ENCODE measurements at places on chromosomes 12 and 14.

- DNase-seq = peak; percentile 38
Measured at GRCh38 chr12:92064422-92064821, 81.2 kb downstream of the BTG1 start.

GRCh38 chr12:107107381-107107780, 14.0 kb upstream of the CRY1 start:
- DNase-seq = no peak

DNA sequence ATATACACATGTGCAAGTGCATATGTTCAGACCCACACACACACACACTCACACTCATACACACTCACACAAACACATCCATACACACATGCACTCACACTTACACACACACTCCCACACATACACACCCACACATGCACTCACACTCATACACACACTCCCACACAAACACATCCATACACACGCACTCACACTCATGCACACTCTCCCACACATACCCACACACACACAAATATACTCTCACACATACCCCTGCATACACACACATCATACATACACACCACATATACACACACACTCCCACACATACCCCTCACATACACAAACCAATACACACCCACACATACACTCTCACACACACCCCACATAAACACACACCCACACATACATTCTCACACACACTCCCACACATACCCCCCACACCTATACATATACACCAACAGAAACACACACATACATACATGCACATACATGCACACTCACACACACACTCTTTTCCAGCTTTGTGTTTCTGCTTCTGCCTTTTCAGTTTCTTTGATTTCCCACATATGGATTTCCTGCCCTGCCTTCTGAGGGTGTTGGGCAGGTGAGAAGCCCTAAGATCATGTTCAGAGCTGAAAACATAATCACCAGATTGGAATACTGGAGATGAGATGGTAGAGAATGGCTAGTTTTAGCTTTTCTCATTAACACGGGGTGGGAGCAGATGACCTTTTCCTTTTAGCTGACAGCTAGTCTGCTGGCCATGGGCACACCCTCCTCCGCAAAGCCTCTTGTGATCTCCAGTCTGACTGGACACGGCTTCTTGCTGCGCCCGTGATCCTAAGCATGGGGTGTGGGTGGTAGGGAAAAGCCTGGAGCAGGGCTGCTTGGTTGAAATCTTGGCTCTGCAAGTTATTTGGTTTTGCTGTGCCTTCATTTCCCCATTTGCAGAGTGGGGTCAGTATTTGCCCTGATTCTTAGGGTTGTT, 214.0 kb downstream of the CHST11 start:
- DNase-seq = no peak

DNA sequence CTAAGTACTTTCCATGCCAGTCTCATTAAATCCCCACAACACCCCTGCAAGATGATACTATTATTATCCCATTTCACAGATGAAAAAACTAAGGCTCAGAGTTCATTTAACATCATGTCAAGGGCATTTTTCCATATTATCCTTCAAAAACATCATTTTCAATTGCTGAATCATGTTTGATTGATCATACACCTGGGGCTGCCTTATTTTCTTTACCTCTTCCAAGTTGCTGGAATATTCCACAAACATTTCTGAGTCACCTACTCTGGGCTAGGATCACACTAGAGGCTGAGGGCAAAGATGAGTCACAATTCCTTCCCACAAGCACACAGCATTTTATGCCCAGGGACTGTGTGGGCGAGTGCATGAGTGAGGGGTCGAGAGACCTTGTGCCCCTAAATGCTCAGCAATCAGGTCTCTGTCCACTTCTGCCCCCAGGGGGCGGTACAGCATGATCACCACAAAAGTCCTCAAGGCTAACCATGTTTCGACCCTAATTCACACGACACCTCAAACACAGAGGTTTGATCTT, 14.1 kb upstream of the TMEM119 start:
- DNase-seq = peak; percentile 63

GRCh38 chr12:93178154-93178878, 199.4 kb upstream of the NUDT4 start:
- DNase-seq = no peak

GRCh38 chr14:86798330-86798729, 1194.7 kb downstream of the GALC start:
- DNase-seq = no peak

DNA sequence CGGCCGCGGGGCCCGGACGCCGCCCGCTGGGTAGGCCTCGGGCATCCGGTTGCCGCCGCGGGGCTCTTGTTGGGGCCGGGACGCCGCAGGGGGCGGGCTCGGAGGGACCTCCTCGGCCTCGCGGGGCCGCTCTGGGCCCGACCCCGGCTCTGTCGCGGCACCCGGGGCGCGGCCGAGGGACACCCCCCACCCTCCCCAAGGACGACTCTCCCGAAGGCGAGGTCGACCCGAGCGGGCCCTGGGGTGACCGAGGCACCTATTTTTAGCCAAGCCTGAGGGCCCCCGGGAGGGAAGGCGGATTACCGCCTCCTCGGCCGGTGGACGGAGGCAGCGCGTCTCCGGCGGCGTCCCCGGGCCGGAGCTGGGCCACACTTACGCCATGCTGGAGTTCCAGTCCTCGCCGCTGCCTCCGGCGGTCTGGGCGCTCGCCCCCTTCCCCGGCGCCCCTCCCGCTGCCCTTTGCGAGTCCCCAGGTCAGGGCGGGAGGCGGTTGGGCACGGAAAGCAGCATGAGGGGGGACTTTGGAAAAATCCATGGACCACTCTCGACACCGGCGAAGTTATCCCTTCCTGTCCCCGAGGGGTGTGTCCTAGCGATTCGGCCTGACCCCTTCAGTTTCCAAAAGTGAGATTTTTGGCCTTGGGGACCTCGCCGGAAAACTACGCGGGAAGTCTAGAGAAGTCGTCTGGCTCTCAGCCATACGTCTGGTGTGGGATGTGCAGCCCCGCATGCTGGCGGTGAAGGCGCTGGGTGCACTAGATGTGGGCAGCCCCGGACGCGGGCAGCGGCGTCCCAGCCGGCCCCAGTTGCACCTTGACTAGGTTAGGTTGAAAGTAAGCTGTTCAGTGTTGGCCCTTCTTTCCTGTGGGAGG, 699 bp downstream of the KTN1 start:
- peak; percentile 45 for DNase-seq

DNA sequence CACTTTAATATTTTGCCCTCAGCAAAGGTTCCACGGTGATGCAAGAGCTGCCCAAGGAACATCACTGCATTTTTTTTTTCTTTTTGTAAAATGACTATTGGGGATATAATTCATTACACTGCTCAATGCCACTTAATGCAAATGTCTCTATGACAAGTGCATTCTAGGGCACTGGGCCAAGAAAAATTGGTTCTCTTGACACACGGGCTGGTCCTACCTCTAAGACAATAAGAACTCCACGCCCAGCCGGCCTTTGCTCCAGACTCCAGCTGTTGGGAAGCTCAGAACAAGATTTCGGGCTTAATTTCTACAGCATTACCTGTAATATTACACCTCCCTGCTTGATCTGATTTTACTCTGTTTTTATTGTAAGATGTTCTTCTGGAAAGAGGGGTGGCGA, 48.8 kb upstream of the VRK1 start:
- DNase-seq = peak; percentile 95

- no peak for DNase-seq
Measured at GRCh38 chr12:82146740-82147139, 211.4 kb downstream of the CCDC59 start.

DNA sequence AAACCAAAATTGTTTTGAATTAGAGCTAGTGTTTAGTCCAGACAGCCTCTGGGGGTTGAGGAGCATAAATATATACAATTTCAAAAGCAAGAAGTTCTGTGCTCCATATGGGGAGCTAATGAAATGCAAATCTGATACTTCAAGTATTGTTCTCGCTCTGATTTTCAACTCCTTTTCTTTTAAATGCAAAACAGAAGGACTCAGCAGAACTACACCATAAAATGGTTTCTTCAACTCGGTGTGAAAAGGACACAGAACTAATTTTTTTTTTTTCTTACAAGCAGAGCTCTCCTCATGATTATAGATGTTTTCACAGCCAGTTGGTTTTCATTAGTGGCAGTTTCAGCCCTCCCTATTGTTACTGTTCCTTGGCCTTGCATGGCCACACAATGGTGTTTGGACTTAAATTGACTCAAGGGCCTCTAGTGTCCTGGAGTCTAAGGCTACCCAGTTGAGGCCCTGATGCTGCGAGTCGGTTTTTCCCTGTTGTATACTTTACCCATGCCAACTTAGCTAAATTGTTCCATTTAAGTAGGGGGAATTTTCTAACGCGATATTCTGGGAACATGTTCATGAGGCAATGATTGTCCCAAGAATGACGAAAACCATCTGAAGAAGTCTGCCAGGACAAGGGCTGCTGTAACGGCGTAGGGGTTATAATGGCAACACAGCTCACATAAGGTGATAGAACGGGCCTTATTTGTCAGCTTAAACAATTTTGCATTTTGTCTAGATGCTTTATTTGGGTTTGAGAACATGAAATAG, 120.3 kb downstream of the GPR135 start:
- no peak for DNase-seq

All from NCI-H82 (cell line).